ENCODE measurements at places on chromosomes 11 and 22.

DNA sequence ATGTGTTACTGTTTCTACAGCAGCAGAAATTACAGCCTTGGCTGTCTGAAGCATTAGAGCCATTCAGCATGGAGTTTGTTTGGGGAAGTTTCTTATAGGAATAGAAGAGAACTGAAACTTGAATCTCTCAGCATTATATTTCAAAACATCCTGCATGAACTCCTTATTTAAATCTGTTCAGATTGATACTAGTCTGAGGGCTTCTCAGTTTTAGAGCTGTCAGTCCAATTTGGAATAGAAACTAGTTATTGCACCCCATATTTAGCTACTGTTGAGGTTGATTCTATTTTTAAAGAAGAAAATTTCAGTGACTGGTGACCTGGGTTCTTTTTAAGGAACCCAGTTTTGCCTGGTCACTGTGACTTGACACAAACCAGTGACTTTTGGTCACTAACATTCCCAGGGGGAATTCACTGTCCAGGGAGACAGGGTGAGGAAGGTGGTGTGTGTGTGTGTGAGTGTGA, 126.0 kb upstream of the TTC12 start:
- DNase-seq = no peak

- no peak for DNase-seq
These were observed 90.7 kb downstream of the C11orf87 start for GRCh38 chr11:109512680-109513079.

- DNase-seq = no peak
These were observed 559 bp upstream of the RNF141 start for GRCh38 chr11:10541561-10541930.

GRCh38 chr11:120125024-120125423, 12.9 kb downstream of the TRIM29 start:
- DNase-seq = no peak

GRCh38 chr11:45028911-45029682, 78.4 kb upstream of the TP53I11 start:
- no peak for DNase-seq

DNA sequence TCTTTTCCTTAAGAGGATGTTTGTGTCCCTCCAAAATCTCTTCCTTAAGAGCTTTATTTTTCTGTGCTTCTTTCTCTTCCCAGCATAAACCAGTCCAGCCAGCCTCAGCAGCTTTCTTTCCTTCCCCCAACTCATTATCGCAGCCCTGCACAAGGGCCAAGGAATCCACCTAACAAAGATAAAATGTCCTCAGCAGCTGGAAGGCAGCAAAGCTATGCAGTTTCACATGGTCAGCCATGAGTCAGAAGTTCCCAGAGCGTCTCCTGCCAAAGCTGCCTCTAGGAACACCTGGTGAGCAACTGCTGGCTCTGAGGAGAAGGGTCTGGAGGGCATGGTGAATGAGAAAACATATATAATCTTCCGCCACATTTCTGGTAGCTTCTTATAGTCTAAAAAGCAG, 45.3 kb upstream of the HMGXB4 start:
- no peak for DNase-seq

DNA sequence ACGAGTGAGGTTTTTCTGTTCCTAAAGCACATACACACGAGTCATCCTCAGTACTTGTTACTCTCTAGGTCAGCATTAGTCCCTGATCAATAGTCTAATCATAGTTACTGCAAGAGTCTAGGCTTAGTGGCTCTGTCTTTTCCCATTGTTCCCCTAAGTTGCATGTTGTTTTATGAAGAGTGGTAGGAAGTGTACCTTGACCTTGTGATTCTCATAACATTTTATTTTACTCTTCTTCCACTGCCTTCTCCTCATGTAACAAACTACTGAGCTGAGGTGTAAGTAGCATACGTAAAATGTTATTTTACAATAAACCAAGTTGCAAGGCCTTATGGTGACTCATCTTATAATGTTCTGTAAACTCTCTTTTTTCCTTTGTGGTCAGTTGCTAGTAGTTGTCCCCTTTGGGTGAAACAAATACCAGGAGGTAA, 15.0 kb downstream of the METTL15 start:
- no peak for DNase-seq

- no peak for DNase-seq
These were observed 13.1 kb downstream of the C11orf96 start for GRCh38 chr11:43955381-43956118.

GRCh38 chr11:71172680-71173079, 79.7 kb downstream of the SHANK2 start:
- no peak for DNase-seq
